Activated CD8-positive, alpha-beta memory T cell treated with anti-CD3 and anti-CD28 coated beads for 1 hour (primary cell): ENCODE measurements at places on chromosomes 12 and 14.

- DNase-seq = no peak
Measured at GRCh38 chr12:94245631-94246383, 97.4 kb downstream of the PLXNC1 start.

GRCh38 chr14:77046721-77047120, 18.2 kb upstream of the IRF2BPL start:
- no peak for DNase-seq

- DNase-seq = no peak
Measured at GRCh38 chr14:55026441-55026792, 482 bp downstream of the WDHD1 start.

GRCh38 chr14:20606190-20606901, 15.2 kb upstream of the RNASE12 start:
- no peak for DNase-seq

- no peak for DNase-seq
Measured at GRCh38 chr12:88985011-88985410, 367.3 kb downstream of the DUSP6 start.

DNA sequence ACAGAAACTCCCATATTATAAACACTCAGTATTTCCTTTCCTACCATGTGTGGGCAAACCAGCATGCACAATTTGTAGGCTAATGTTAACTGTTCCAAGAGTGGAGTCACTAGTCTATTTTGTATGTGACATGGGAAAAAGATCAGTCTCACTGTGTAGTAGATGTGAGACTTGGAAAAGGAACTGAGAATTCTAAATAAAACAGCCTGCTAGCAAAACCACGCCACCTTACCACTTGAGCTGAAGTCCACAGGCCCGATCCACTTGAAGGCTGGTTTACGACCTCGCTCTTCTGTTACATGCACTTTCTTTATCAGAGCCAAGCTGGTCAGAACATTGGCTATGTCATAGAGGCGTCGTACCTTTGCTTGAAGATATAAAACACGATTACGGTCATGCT, 22.5 kb downstream of the E2F7 start:
- no peak for DNase-seq

GRCh38 chr14:62743560-62743959, 301.7 kb downstream of the KCNH5 start:
- no peak for DNase-seq

- DNase-seq = no peak
Measured at GRCh38 chr14:55341781-55342180, 69.8 kb downstream of the ATG14 start.

DNA sequence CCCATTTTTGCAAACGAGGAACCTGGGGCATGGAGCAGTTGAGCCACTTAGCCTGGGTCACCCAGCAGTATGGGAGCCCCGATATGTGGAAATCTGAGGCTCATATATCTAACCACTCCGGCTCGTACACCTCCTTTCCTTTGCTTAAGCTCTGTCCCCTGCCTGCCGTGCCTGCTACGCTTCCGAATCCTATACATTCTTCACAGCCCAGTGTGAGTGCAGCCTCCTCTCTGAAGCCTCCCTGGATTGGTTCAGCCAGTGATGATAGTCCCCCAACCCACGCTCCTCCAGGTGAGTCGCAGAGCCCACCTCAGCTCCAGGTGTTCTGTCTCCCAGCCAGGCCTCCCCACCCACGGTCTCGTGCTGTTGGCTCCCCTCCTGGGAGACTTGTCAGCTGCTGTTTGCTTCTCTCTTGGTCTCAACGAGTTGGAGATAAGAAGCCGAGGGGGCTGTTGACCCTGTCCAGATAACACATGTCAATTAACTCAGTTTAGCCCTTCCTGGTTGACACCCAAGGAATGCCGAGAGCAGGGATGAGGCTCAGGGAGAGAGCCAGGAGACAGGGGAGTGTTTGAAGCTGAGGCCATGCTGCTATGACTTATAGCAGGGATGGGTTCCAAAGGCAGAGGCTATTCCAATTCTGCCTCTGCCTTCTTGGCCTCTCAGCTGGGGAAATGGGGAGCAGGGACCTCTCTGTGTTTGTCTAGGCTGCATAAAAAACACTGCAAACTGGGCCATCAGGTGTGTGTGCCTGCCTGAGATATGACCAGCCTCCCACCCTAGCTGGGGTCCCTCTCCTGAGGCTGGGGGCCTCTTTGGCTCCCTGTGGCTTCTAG, 19.0 kb downstream of the SDSL start:
- DNase-seq = no peak

DNA sequence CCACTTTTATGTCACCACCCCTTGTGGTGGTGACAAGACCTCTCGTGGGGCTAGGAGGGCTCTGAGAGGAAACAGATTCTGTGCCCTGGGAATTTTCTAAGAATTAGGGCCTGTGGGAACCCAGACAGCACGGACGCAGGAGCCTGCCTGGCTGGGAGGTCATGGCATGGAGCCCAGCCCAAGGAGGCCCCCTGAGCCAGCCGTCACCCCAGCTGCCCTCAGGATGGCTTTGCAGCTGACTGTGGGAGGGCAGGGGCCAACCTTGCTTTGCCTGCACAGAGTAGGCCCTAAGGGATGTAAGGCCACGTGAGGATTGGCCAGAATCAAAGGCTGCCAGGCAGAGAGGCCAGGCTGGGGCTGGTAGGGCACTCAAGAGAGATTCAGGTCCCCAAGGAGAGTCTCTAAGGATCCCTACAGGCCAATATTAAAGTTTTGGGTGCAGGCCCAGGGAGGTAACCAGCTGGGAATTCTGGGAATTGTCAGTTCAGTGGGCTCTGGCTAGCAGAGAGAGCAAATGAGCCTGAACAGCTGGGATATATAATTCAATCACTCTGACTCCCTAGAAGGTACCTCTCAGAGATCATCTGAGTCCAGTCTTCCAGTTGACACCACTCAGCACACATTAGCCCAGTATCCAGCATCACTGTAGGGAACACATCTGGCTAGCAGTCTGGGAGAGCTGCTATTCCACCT, 6.4 kb downstream of the LTBP2 start:
- no peak for DNase-seq

- DNase-seq = no peak
Measured at GRCh38 chr14:52089218-52089617, 20.4 kb upstream of the NID2 start.

- no peak for DNase-seq
Measured at GRCh38 chr14:70097576-70098249, 91.0 kb downstream of the SLC8A3 start.

GRCh38 chr14:78595797-78596196, 425.6 kb downstream of the NRXN3 start:
- no peak for DNase-seq

GRCh38 chr14:78022059-78022458, 148.1 kb upstream of the NRXN3 start:
- peak; percentile 4 for DNase-seq

DNA sequence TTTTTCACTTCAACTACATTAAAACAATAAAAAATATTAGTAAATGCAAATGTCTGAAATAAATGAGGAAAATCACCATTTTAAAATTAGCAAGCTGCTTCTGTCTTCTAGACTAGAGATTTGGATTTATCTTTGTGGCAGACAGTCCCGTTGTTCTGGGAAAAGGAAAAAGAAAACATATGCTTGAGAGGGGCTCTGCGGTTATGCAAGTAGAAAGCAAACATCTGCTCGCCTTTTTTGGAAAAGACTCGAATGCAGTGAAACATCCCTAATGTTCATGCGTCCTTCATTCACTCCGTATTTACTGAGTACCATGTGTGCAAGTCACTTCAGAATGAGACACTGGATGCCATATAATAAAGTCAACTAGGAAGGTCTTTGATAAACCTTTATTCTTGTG, 44.9 kb downstream of the IFNG start:
- DNase-seq = no peak

DNA sequence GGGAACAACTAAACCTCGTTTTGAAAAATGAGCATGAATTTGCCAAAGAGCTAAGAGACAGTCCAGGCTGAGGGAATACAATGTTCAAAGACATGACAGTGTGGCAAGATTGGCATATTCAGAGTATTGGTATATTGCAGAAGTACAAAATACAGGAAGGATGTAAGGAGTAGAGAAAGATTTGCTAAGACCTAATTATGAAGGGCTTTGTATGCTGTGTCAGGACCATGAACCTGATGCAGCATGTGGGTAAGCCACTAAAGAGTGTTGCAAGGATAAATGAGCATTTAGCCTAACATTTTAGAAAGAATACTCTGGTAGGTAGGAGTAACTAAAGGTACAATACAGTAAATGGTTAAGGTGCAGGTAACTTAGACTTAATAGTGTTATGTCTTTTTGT, 65.1 kb downstream of the KTN1 start:
- no peak for DNase-seq

DNA sequence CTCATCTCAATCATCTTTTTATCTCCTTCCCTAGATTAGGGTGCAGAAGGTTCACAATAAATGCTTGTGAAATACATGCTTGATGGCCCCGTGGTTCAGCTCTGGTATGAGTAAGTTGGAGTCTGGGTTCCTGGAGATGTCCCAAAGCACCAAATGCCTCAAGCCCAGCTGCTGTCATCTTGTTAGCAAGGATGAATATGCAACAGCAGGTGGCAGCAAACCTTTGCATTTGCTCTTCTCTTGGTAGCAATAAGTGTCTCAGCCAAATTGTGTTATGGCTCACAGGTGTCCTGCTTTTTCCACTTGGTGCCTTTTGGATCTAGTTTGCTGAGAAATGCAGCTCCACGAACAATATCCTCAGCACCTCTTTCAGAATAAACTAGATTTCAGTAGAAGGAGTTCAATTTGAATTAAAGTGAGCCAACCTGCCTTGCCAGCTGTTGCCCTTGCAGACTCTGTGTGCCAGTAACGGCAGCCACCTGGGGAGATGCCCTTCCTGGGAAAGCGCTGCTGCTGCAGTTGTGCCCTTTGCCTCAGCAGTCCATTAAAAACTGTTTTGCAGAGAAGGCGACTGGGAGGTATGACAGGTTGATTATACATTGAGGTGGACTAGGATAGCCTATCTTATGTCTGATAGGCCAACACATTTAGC, 417.3 kb downstream of the SNAPC1 start:
- no peak for DNase-seq
